ENCODE measurements at places on chromosomes 7 and 10.

DNA sequence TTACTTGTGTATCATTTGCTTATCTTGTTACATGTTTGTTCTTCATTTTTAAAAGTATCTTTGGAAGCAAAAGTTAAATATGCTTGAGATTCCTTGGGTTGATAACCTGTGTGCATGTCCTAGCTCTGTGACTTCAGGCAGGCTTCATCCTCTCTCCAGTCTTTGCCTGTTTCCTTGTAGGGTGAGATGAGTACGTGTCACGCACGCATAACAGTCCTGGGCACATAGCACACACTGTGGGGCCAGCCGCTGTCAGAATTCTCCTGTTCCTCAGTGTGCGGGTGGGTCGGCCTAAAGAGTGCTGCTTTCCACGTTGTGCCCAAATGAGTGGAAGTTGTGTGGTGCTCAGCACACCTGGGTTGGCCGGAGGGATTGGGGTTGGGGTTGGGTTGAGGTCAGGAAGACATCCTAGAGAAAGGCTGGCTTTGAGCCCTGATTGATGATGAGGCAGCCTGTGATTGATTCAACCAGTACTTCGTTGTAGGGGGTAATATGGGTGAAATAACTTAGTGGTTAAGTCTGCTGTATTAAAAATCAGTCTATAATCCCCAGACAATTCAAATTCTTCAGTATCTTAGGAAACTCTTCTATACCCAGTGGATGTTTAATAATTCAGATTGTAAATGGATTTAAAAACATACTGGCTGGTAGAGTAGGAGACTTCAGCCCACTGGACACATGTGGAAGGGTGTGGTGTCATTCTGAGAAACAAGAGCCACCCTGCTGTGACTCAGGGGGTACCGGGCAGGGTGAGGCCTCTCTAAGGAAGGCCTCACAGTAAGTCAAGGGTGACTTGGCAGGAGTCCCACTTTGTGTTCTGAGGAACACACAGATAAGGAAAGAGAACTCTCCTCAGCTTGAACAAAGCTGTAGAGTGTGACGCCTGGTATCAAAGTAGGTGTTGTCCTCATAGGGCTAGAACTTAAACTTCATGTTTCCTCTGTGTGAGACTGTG, 54.8 kb downstream of the DAGLB start:
- peak; percentile 60 for DNase-seq

GRCh38 chr7:47452715-47453092, 129.2 kb downstream of the TNS3 start:
- DNase-seq: no peak

GRCh38 chr10:94362360-94363250, at the start of gene NOC3L:
TSS of gene NOC3L (minus strand) at chr10:94362939. CDS start at chr10:94362838, 101 bp downstream.
- DNase-seq: peak; percentile 96

DNA sequence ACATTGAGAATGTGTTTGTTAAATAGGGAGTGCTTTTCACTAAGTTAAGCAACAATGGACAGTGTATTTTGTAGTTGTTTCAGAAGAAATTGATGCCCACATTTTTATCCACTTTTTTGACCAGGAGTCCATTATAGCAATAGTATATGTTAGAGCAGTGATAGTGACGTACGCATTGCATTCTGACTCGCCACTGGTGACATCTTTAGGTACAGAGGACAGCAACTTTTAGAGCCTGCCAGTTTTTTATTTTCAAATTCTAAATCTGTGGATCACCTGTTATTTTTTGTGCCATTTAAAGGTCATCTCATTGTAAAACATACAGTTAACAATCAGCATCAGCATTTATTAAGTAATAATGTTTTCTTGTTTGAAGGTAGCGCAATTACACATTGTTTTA, 1.4 kb downstream of the UBE2D1 start:
- no peak for DNase-seq

DNA sequence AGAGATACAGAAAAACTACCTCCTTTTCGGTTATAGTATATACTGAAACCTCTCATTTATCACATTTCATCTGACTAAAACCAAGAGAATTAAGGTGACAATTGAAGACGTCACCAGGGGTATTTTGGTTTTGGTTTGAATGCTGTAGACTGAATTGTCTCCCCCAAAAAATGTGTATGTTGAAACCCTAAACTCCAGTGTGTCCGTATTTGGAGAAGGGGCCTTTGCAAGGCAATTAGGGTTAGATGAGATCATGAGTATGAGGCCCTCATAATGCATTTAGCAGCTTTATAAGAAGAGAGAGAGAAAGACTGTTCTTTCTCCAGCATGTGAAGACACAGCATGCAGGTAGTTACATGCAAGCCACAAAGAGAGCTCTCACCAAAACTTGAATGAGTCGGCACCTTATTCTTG, 59.5 kb downstream of the CACNA2D1 start:
- DNase-seq: no peak

DNA sequence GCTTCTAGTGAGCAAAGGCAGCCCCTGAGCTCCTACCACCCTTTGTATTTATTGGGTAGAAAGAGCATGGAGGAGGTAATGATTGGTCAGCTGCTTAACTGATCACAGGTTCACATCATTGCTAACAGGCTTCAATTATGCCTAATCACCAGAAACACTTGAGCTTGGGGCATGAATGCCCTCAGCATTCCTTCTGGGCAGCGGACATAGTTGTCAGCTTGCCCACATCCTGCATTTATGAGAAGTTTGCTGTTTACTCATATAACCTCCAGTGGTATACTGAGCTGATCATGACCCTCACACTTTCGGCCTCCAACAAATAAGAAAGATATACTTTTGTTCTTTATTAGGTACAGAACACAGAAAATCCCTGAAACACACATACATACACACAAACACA, 140.3 kb upstream of the ODAD2 start:
- no peak for DNase-seq

DNA sequence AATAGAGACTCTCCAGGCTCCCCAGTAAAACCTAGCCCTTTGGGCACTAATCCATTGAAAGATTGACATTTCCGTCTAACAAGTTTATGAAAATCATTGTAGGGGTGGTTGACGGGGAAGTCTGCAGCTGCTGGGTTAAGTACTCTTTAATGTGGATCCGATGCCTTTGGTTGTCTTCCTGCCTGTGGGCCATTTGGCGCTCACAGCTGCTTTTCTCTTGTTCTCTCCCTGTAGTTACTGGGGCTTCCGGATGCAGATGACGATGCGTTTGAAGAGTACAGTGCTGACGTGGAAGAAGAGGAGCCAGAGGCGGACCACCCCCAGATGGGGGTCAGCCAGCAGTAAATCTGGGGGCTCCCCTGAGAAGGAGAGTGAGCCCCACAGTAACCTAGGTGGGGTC, 22.4 kb downstream of the MTURN start:
- no peak for DNase-seq

GRCh38 chr7:133570321-133570720, 317.4 kb downstream of the EXOC4 start:
- DNase-seq: no peak

DNA sequence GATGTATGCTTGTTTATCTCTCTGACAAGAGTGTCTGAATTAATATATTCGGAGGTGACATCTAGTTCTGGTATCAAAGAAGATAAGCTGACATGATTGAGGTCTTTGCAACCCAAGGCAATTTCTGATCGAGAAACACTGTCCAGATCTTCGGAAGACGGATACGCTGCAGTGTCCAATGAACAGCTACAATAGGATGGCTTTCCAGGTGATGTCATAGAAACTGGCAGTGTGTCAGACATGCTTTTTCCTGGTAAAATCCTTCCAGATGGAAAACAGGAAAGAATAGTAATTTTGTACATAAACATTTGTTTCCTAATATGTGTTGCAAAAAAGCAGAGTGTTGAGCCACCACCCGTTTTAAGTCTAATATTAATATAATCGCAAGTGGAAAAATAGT, 33.4 kb downstream of the VWDE start:
- no peak for DNase-seq

DNA sequence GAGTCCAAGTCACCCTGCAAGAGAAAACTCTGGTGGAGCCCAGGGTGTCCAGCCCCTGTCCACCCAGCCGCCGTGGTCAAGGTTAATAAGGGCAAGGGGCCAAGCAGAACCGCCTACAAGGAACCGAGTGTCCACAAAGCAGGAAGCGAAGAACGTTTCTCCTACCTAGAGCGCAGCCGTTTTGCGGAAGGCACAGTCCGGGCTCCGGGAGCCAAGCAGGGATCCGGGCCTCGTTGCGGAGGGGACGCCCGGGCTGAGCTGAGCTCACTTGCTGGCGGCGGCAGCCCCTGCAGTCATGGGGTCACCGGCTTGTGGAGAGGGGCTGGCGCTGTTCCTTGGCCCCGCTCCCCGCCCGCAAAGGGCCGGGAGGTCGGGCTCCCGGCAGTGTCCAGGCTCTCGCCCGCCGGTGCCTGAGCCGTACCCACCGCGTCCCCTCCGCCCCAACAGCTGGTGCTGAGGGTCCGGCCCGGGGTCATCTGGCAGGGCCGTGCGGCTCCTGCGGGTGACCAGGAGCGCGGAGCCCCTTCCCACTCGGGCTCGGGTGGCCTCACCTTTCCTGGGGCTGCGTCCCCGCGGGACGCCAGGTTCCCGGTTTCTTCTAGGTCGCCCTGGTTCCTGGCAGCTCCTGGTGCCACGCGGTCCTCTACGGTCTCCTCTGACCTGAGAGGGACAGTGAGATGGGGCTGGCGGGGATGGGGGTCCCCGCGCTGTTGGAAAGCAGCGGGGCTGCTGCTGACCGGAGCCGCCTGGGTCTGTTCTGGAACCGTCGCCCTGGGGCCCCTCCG, 14.0 kb upstream of the ZNF273 start:
- DNase-seq: no peak
